CD4-positive, CD25-positive, alpha-beta regulatory T cell (primary cell): ENCODE measurements at places on chromosomes 3 and 15. TPM values are rescaled to one million over a fixed set of nuclear protein-coding genes. Genes with fewer than 3 reads are reported as not detected.

FBXO40 gene
- not detected for total RNA-seq

GRCh38 chr3:114420072-114420471 lies 126.2 kb downstream of the TIGIT start:
- H3K4me1 ChIP-seq = no peaks in the 10 kb centered on the region
- no peaks in the 10 kb centered on the region for H3K36me3 ChIP-seq
- no peak for DNase-seq
- no peaks in the 10 kb centered on the region for H3K27me3 ChIP-seq
- H3K4me3 ChIP-seq = no peak overlapping the region
- no peak overlapping the region for H3K27ac ChIP-seq

DNA sequence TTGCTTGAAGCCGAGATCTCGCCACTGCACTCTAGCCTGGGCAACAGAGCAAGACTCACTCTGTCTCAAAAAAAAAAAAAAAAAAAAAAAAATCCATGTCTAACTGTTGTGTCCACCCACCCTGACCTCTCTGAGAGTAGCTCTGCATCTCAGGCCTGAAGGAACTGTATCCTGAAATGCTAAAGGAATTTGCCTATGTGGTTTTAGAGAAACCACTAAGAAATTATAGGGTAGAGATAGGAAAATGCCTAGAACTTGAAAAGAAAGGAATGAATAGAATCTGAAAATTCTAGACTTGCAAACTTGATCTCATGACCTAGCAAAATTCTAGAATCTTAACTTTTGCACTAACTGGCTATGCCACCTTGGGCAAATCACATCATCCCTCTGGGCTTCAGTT lies 217.5 kb upstream of the ROPN1 start:
- no peak for DNase-seq
- no peaks in the 10 kb centered on the region for H3K36me3 ChIP-seq
- no peaks in the 10 kb centered on the region for H3K4me1 ChIP-seq
- H3K27ac ChIP-seq = no peak overlapping the region

CSPG5 gene
- total RNA-seq = not detected
